ENCODE measurements at places on chromosomes 4 and X. TPM values are rescaled to one million over a fixed set of nuclear protein-coding genes. Genes with fewer than 3 reads are reported as not detected.

DNA sequence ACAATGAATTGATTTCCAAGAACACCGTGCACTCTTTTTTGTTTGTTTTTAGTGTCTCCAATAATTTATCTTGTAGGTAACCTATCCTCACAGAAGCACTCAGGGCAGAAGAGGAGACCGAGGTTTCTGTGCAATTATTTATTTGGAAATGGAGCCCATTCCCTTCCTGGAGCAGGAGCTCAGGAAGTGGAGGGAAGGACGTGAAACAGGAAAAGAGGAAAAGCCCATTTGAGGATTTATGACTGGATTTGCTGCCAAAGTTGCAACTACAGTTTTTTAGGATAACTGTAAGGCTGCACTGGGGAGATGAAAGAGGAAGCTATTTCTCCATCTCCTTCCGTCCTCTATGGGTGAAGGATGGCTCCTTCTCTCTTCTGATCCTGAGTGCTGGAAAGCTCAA lies 31.7 kb upstream of the MXRA5 start:
- no peak for DNase-seq
- no peaks in the 10 kb centered on the region for H3K36me3 ChIP-seq
- H3K27me3 ChIP-seq: no peaks in the 10 kb centered on the region
- no peak overlapping the region for H3K27ac ChIP-seq

GRCh38 chr4:26197018-26197779 lies 123.6 kb upstream of the RBPJ start:
- H3K27me3 ChIP-seq: no peaks in the 10 kb centered on the region
- H3K4me3 ChIP-seq: no peak overlapping the region
- H3K27ac ChIP-seq: no peak overlapping the region
- peak; percentile 35 for DNase-seq
- no peaks in the 10 kb centered on the region for H3K36me3 ChIP-seq

Gene PCDH7
- total RNA-seq: 38.8 TPM

Gene PCDH18
- 99.1 TPM for total RNA-seq

DNA sequence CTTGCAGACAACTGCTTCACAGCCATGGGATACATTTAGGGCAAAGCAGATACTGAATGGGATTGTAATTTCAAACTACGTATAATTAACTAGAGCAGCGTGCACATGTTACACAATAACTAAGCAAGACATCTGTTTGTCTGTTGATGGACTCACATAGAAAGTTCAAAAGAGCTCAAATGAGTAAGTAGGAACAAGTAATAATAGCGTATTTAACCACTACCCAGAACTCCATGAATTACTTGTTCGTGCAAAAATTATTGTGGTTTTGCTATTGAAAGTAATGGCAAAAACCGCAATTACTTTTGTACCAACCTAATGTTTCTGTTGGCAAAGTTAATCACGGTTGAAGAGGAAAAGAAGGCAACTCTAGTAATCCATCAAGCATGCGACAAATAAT lies 825.4 kb downstream of the PCDH18 start:
- H3K27me3 ChIP-seq: no peaks in the 10 kb centered on the region
- no peaks in the 10 kb centered on the region for H3K36me3 ChIP-seq
- no peaks in the 10 kb centered on the region for H3K4me1 ChIP-seq
- H3K4me3 ChIP-seq: no peak overlapping the region
- no peak for DNase-seq
- no peak overlapping the region for H3K27ac ChIP-seq

- no peaks in the 10 kb centered on the region for H3K4me1 ChIP-seq
- no peak overlapping the region for H3K27ac ChIP-seq
- DNase-seq: peak; percentile 1
- no peaks in the 10 kb centered on the region for H3K36me3 ChIP-seq
- H3K4me3 ChIP-seq: no peak overlapping the region
Measured at GRCh38 chrX:82842286-82842685, 665.8 kb upstream of the POU3F4 start.

Gene COL4A5
- total RNA-seq: 99.2 TPM

GRCh38 chrX:70436343-70436742 lies 8.3 kb upstream of the DLG3 start:
- H3K4me3 ChIP-seq: no peak overlapping the region
- no peak overlapping the region for H3K27ac ChIP-seq
- no peaks in the 10 kb centered on the region for H3K4me1 ChIP-seq
- H3K36me3 ChIP-seq: no peaks in the 10 kb centered on the region
- DNase-seq: no peak
- peaks cover 15% of the 10 kb centered on the region for H3K27me3 ChIP-seq

Gene ADH1A
- not detected for total RNA-seq

GRCh38 chrX:105664243-105664642 lies 158.1 kb upstream of the NRK start:
- H3K4me3 ChIP-seq: no peak overlapping the region
- no peaks in the 10 kb centered on the region for H3K36me3 ChIP-seq
- no peaks in the 10 kb centered on the region for H3K4me1 ChIP-seq
- H3K27ac ChIP-seq: no peak overlapping the region
- DNase-seq: no peak

DNA sequence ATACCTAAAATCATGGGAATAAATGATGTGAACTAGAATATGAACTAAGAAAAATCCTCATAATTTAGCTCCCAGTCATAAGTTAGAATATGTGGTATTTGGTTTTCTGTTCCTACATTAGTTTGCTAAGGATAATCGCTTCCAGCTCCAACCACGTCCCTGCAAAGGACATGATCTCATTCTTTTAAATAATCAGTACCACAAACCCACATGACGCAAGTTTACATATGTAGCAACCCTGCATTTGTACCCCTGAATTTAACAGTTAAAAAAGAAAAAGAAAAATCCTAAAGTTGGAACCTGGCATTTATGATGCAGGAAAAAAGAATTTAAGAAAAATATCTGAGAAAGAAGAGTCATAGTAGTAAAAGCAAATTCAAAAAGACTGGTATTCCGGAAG lies 13.3 kb downstream of the UBA6 start:
- H3K4me1 ChIP-seq: no peaks in the 10 kb centered on the region
- H3K36me3 ChIP-seq: no peaks in the 10 kb centered on the region
- no peak overlapping the region for H3K27ac ChIP-seq
- no peaks in the 10 kb centered on the region for H3K27me3 ChIP-seq
- no peak overlapping the region for H3K4me3 ChIP-seq
- DNase-seq: no peak

DNA sequence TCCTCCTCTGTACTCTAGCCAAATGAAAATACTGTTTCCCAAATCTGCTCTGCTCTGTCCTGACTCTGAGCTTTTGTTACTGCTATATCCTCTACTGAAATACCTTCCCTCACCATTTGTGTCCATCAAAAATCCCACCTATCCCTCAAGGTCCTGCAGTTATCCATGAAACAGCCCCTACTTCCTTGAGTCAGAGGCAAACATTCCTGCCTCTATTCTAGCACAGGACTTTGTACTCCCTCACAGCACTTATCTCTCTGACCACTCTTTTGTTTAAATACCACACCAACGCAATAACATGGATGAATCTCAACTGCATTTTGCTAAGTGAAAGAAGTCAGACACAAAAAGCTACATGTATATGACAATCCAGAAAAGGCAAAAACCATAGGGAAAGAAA lies 10.5 kb upstream of the RNF128 start:
- no peaks in the 10 kb centered on the region for H3K36me3 ChIP-seq
- no peaks in the 10 kb centered on the region for H3K27me3 ChIP-seq
- no peaks in the 10 kb centered on the region for H3K4me1 ChIP-seq

DNA sequence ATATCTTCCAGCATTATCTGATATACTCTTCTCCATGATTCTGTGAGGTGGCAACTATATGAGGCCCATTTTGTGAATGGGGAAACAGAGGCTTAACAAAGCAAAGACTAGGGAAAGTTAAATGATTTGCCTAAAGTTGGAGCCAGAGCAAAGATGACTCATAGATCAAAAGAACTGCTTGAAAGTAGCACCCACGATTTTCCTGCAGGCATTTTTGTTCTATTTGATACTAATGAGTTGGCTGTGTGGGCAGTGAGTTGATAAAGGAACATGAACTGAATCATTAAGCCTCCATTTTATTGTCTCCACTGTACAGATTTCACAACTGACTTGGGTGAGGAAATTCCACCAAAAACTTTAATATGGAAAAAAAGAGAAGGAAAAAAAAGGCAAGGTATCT lies 138.9 kb upstream of the IGFBP7 start:
- no peak overlapping the region for H3K4me3 ChIP-seq
- no peaks in the 10 kb centered on the region for H3K27me3 ChIP-seq
- H3K4me1 ChIP-seq: no peaks in the 10 kb centered on the region
- H3K36me3 ChIP-seq: no peaks in the 10 kb centered on the region
- DNase-seq: no peak
- H3K27ac ChIP-seq: no peak overlapping the region

Gene SUPT20HL2
- total RNA-seq: not detected
